ENCODE measurements at places on chromosomes 3 and 15.

- DNase-seq: no peak
These were observed 84.3 kb upstream of the FXR1 start for GRCh38 chr3:180828001-180828720.

- DNase-seq: no peak
These were observed 181.7 kb upstream of the CADPS start for GRCh38 chr3:63056932-63057331.

GRCh38 chr3:143155756-143156155 lies 36.2 kb downstream of the CHST2 start:
- DNase-seq: no peak

DNA sequence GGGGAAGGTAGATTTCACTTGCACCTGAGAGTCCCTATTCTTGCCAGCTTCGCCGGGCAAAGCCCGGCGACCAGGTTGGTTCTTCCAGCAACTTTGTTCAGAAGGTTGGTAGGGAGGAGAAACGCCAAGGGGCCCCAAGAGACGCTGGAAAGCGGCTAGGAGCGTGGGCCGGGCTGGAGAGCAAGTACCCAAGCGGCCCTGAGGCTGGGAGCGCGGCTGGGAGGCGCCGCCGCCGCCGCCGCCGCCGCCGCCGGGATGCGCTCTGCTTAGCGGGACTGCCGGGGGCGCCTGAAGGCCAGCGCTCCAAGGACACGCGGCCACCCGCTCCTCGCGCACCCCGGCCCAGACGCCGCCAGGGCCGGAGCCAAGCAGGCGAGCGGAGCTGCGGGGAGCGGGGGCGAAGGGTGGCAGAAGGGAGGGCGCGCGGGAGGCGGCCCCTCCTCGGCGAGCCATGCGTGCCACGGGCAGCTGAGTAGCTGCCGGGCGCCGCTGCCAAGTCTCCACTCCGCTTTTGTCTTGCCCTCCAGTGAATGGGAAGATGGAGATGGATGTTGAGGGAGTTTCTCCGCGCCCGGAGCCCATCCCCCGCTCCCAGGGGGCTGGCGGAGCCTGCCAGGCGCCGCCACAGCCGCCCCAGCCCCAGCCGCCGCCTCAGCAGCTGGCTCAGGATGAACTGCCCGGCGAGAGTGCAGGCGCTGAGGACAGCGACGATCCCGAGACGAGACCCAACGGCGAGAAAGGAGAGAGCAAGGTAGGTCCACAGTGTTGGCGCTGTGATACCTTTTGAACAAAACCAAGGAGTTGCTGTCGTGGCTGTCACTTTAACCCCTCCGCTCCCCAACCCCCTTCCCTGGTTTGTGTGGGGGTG lies 227.4 kb upstream of the AZI2 start:
- DNase-seq: peak; percentile 75

DNA sequence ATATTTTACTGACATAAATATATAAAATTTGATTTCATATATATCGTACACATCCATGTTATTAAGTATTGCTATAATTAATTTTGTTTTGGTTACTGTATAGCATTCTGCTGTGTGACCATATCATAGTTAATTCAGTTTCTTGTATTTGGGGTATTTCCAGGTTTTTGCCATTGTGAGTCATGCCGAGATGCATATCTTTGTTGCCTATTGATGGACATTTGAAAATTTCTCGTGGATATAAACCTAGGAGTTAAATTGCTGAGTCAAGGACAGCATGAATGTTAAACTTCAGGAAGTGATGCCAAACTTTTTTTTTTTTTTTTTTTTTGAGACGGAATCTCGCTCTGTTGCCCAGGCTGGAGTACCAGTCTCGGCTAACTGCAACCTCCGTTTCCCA lies 33.7 kb upstream of the GPR171 start:
- DNase-seq: no peak

DNA sequence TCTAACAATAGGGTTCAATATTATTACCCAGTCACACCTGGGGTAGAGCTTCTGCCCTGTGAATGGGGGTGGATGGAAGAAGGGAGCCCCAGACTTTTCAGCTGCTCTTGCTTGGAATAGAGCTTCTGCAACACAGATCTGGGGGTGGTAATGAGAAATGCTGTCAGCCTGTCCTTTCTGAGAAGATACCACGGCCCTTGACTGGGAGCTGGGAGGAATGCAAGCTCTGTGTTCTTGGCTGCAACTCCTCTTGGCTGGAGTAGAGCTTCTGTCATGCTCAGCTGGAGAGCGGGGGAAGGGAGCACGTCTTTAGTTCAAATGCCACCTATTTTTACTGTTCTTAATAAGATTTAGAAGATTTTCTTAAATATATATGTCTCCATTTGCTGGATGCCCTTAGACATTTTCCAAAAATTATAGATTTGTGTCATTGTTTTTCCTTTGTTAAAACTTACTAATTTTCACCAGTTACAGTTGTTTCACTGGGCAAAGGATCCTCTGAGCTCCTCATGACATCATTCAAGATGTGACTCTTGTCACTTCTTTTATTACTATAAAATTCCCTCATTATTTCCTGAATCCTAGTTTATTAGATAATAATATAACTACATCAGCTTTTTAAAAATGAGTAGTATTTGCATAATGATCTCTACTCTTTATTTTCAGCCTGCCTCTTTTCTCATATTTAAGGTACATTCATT lies 180.0 kb upstream of the TGFBR2 start:
- no peak for DNase-seq

DNA sequence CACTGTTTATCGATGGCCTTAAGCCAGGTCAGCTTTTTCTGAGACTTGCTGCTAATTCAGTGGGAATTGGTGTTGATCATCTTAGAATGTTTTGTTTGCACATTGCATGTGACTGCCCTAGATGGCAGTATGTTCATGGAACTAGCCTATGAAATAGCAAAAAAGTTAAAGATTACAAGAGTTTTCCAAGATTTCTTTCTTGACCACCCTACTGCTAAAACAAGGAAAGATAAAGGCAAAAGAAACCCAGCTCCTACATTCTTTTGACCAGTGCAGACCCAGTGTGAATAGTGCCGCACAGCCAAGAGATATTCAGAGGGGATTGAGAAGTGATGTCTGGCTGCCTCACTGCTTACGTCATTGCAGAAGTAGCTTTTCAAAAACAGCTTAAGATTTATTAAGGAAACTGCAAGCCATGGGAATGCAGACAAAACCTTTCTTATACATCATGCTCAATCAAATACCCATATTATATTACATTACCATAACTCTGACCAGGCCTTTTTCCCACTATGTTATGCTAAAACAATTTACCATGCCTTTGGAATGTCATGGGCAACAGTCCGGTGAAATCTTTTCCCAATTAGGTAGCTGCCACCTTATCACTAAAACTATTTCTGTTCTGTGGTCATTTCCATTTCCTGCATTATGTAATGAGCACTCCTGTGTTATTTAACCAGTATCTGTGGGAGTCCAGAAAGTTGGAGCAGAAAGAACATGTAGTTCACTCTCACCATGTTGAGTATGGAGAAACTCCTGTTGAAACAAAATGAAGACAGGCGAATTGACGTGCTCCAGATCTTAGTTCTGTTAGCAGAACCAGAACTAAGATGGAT lies 6.0 kb downstream of the PHLDB2 start:
- peak; percentile 64 for DNase-seq

DNA sequence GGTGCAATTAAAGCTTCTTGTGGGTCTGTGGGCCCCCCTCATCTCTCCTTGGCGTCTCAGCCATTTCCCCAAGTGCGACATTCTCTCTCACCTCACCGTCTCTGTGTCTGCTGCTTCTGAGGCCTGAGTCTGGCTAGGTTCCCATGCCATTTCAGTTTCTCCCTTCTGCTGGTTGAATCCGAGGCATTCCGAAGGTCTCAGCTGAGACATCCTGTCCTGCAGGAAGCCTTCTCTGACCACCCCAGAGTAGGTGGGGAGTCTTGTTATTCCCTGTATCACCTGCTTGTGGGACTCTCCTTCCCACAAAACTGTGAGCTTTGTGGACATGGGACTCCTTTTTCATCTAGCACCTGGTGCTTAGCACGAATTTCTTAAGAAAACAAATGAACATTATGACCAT lies 78.3 kb downstream of the ASB7 start:
- no peak for DNase-seq

- DNase-seq: no peak
These were observed 137.9 kb downstream of the CBLB start for GRCh38 chr3:105730801-105731354.

DNA sequence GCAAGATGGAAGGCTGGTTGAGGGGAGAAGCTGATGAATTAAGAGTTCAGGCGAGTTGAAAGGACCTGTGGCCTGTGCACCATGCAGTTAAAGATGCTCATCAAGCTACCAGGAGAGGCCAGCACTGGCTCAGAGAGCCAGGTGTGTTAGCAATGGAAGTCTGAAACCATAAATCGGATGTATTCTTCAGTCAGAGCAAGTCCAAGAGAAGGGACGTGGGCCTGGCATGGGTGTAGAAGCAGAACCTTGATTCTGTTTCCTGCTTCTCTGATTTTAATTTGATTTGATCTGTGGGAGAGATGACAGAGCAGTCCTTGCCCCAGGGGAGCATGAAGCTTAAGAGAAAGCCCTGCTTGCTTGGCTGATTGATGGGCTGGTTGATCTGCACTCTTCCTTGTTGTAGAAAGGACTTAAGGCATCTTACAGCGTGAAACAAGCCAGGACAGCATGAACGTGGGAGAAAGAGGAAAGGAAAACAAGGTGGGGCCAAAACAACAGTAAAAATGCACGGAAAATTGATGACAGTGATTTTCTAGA lies 10.9 kb downstream of the TM6SF1 start:
- DNase-seq: no peak
